CD4-positive, CD25-positive, alpha-beta regulatory T cell (primary cell): ENCODE measurements at places on chromosomes 2 and 18. TPM values are rescaled to one million over a fixed set of nuclear protein-coding genes. Genes with fewer than 3 reads are reported as not detected.

ZNF519 gene
- 6.9 TPM for polyA plus RNA-seq

TM4SF20 gene
- polyA plus RNA-seq = not detected

FLACC1 gene
- 1.6 TPM for polyA plus RNA-seq

GRCh38 chr2:200177971-200178911 is 128.3 kb upstream of the SPATS2L start:
- no peaks in the 10 kb centered on the region for H3K27me3 ChIP-seq
- DNase-seq = no peak
- no peaks in the 10 kb centered on the region for H3K4me1 ChIP-seq
- no peak overlapping the region for H3K4me3 ChIP-seq
- H3K36me3 ChIP-seq = no peaks in the 10 kb centered on the region

GRCh38 chr2:221610255-221610654 is 38.2 kb upstream of the EPHA4 start:
- H3K36me3 ChIP-seq = no peaks in the 10 kb centered on the region
- no peak overlapping the region for H3K4me3 ChIP-seq
- no peak for DNase-seq
- no peak overlapping the region for H3K27ac ChIP-seq
- H3K4me1 ChIP-seq = no peaks in the 10 kb centered on the region

- H3K27me3 ChIP-seq = peaks cover 2% of the 10 kb centered on the region
- DNase-seq = no peak
- no peak overlapping the region for H3K4me3 ChIP-seq
- H3K27ac ChIP-seq = no peak overlapping the region
- H3K36me3 ChIP-seq = no peaks in the 10 kb centered on the region
- H3K4me1 ChIP-seq = no peaks in the 10 kb centered on the region
Observed at GRCh38 chr2:38421274-38422056, 44.4 kb upstream of the ATL2 start.

DNA sequence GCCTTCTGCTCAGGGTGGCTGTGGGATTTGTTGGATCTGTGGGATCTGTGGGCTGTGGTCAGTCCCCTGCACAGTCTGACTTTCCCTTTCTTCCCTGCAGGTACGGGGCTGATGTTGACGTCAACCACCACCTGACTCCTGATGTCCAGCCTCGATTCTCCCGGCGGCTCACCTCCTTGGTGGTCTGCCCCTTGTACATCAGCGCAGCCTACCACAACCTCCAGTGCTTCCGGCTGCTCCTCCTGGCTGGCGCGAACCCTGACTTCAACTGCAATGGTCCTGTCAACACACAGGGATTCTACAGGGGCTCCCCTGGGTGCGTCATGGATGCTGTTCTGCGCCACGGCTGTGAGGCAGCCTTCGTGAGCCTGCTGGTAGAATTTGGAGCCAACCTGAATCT is 17.5 kb downstream of the ASB1 start:
- peaks cover 63% of the 10 kb centered on the region for H3K36me3 ChIP-seq
- H3K27ac ChIP-seq = no peak overlapping the region
- peaks cover 6% of the 10 kb centered on the region for H3K4me1 ChIP-seq
- DNase-seq = no peak
- H3K27me3 ChIP-seq = no peaks in the 10 kb centered on the region
- no peak overlapping the region for H3K4me3 ChIP-seq

DNA sequence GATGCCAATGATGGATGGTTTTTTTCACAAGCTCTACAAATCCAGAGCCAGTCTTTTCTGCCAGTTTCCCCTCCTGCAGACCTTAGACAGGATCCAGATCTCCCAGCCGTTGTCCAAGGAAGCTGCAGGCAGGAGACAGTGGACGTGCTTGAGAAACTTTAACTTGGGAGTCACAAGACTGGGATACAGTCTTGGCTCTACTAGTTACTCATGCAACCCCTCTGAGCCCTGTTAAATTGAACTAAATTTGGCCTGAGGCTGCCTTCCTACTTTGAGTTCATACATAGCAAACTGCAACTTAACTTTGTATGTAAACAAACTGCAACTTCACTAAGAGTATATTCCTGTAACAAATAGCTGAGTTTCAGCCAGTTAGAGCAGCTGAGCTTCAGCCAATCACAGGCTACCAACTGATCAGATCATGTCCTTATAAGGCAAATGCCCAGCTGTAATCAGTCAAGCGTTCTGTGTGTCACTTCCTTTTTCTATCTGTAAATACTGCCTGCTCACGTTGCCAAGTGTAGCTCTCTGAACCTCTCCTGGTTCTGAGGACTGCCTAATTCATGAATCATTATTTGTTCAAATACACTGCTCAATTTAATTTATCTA is 140.9 kb downstream of the CAPN13 start:
- H3K4me1 ChIP-seq = no peaks in the 10 kb centered on the region
- H3K27me3 ChIP-seq = peaks cover 2% of the 10 kb centered on the region
- no peak overlapping the region for H3K27ac ChIP-seq
- no peak overlapping the region for H3K4me3 ChIP-seq

DNA sequence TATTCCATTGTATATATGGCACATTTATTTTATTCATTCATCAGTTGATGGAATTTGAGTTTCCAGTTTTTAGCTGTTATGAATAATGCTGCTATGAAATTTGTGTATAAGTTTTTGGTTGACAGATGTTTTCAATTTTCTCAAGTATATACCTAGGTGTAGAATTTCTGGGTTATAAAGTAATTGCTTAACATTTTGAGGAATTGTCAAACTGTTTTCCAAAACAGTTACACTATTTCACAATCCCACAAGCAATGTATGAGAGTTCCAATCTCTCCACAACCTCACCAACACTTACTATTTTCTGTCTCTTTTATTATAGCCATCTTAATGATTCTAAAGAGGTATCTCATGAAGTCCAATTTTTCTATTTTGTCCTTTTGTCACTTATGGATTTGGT is 12.5 kb upstream of the WDSUB1 start:
- no peak overlapping the region for H3K27ac ChIP-seq
- no peaks in the 10 kb centered on the region for H3K4me1 ChIP-seq
- DNase-seq = no peak
- H3K36me3 ChIP-seq = no peaks in the 10 kb centered on the region
- H3K27me3 ChIP-seq = peaks cover 7% of the 10 kb centered on the region
- no peak overlapping the region for H3K4me3 ChIP-seq

- no peaks in the 10 kb centered on the region for H3K27me3 ChIP-seq
- no peaks in the 10 kb centered on the region for H3K4me1 ChIP-seq
- H3K4me3 ChIP-seq = no peak overlapping the region
Observed at GRCh38 chr18:73756256-73757091, 391.2 kb downstream of the FBXO15 start.

- no peak for DNase-seq
- no peak overlapping the region for H3K27ac ChIP-seq
- H3K36me3 ChIP-seq = no peaks in the 10 kb centered on the region
- H3K4me3 ChIP-seq = no peak overlapping the region
- H3K4me1 ChIP-seq = no peaks in the 10 kb centered on the region
Observed at GRCh38 chr2:234957834-234958135, 6.0 kb downstream of the SH3BP4 start.

GRCh38 chr2:148674063-148675020 is 29.8 kb downstream of the EPC2 start:
- no peak overlapping the region for H3K4me3 ChIP-seq
- DNase-seq = peak; percentile 5
- peaks cover 10% of the 10 kb centered on the region for H3K4me1 ChIP-seq
- no peak overlapping the region for H3K27ac ChIP-seq
- H3K36me3 ChIP-seq = no peaks in the 10 kb centered on the region
- no peaks in the 10 kb centered on the region for H3K27me3 ChIP-seq

GRCh38 chr2:189191766-189192165 is 12.2 kb upstream of the COL5A2 start:
- DNase-seq = no peak
- no peaks in the 10 kb centered on the region for H3K4me1 ChIP-seq
- H3K27me3 ChIP-seq = no peaks in the 10 kb centered on the region
- no peaks in the 10 kb centered on the region for H3K36me3 ChIP-seq
- no peak overlapping the region for H3K27ac ChIP-seq

- H3K4me3 ChIP-seq = no peak overlapping the region
- H3K36me3 ChIP-seq = no peaks in the 10 kb centered on the region
- no peak overlapping the region for H3K27ac ChIP-seq
Observed at GRCh38 chr18:35851286-35851970, 121.1 kb upstream of the RMP24 start.

- no peaks in the 10 kb centered on the region for H3K4me1 ChIP-seq
- DNase-seq = no peak
- no peak overlapping the region for H3K27ac ChIP-seq
- H3K36me3 ChIP-seq = no peaks in the 10 kb centered on the region
- H3K4me3 ChIP-seq = no peak overlapping the region
Observed at GRCh38 chr2:111219285-111219684, 98.6 kb downstream of the BCL2L11 start.

DNA sequence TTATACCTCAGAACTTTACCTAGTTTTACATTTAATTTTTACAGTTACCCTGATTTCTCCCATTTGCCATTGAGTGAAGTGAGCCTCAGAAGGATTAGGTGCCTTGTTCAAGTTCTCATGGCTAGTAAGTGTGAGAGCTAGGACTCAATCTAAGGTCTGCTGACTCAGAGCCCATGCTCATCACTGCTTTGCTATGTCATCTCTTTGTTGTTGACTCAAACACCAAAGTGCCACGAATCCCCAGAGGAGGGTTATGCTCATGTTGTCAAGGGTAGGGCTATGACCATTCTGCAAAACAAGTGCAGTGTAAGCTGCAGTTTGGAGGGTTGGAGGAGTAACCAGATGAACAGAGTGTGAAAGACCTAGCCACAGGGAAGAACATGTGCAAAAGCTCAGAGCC is 185.4 kb upstream of the SKOR2 start:
- H3K36me3 ChIP-seq = no peaks in the 10 kb centered on the region
- H3K27me3 ChIP-seq = peaks cover 4% of the 10 kb centered on the region
- no peak for DNase-seq
- no peaks in the 10 kb centered on the region for H3K4me1 ChIP-seq
- no peak overlapping the region for H3K4me3 ChIP-seq

- H3K36me3 ChIP-seq = no peaks in the 10 kb centered on the region
- no peak overlapping the region for H3K4me3 ChIP-seq
- no peaks in the 10 kb centered on the region for H3K27me3 ChIP-seq
- H3K27ac ChIP-seq = no peak overlapping the region
- no peaks in the 10 kb centered on the region for H3K4me1 ChIP-seq
- no peak for DNase-seq
Observed at GRCh38 chr18:52874774-52875173, 534.8 kb downstream of the DCC start.

- DNase-seq = no peak
- no peak overlapping the region for H3K27ac ChIP-seq
- H3K4me1 ChIP-seq = no peaks in the 10 kb centered on the region
Observed at GRCh38 chr2:65252640-65253039, 25.0 kb downstream of the ACTR2 start.

GRCh38 chr18:48530399-48531081 is 8.3 kb upstream of the CTIF start:
- no peak for DNase-seq
- H3K4me1 ChIP-seq = no peaks in the 10 kb centered on the region
- H3K27ac ChIP-seq = no peak overlapping the region
- no peaks in the 10 kb centered on the region for H3K36me3 ChIP-seq

- peak; percentile 41 for DNase-seq
- peaks cover 2% of the 10 kb centered on the region for H3K36me3 ChIP-seq
- H3K4me3 ChIP-seq = peak overlapping the region; percentile 82
- H3K27ac ChIP-seq = peak overlapping the region; percentile 90
- H3K4me1 ChIP-seq = peaks cover 32% of the 10 kb centered on the region
Observed at GRCh38 chr2:84458551-84459017, 496 bp downstream of the SUCLG1 start.

GRCh38 chr18:36829362-36830157 is 633 bp downstream of the KIAA1328 start:
- no peak for DNase-seq
- peaks cover 29% of the 10 kb centered on the region for H3K4me1 ChIP-seq
- peak overlapping the region; percentile 75 for H3K4me3 ChIP-seq
- no peaks in the 10 kb centered on the region for H3K27me3 ChIP-seq
- H3K36me3 ChIP-seq = no peaks in the 10 kb centered on the region

DNA sequence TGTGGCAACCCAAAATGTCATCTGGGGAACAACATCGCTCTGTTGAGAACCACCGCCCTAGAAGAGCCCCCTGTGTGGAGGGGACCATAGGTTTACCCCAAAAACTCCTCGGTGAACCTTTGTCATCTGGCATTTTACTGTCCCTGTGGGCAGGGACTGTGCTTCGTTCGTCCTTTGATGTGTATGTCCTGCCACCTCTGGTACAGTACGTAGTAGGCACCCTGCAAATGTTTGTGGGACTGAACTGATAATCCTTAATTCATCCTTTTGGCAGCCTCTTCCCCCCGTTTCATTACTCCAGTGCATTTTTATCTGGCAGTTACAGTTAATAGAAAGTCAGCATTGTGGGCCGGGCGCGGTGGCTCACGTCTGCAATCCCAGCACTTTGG is 728 bp downstream of the NAPG start:
- H3K27ac ChIP-seq = peak overlapping the region; percentile 85
- DNase-seq = no peak
- no peaks in the 10 kb centered on the region for H3K36me3 ChIP-seq
- H3K4me1 ChIP-seq = peaks cover 37% of the 10 kb centered on the region
- H3K27me3 ChIP-seq = no peaks in the 10 kb centered on the region
- H3K4me3 ChIP-seq = peak overlapping the region; percentile 96

GRCh38 chr2:29269765-29270109 is 154.5 kb downstream of the CLIP4 start:
- no peaks in the 10 kb centered on the region for H3K36me3 ChIP-seq
- H3K4me1 ChIP-seq = no peaks in the 10 kb centered on the region
- no peak overlapping the region for H3K4me3 ChIP-seq
- H3K27me3 ChIP-seq = peaks cover 2% of the 10 kb centered on the region

- no peak for DNase-seq
- peaks cover 14% of the 10 kb centered on the region for H3K36me3 ChIP-seq
- H3K27ac ChIP-seq = no peak overlapping the region
- H3K27me3 ChIP-seq = no peaks in the 10 kb centered on the region
- peaks cover 66% of the 10 kb centered on the region for H3K4me1 ChIP-seq
- peak overlapping the region; percentile 26 for H3K4me3 ChIP-seq
Observed at GRCh38 chr2:69579536-69579935, 64.0 kb downstream of the AAK1 start.

- no peaks in the 10 kb centered on the region for H3K4me1 ChIP-seq
- H3K36me3 ChIP-seq = no peaks in the 10 kb centered on the region
- no peak overlapping the region for H3K4me3 ChIP-seq
- H3K27me3 ChIP-seq = no peaks in the 10 kb centered on the region
Observed at GRCh38 chr2:123656590-123656989, 368.5 kb upstream of the CNTNAP5 start.

DNA sequence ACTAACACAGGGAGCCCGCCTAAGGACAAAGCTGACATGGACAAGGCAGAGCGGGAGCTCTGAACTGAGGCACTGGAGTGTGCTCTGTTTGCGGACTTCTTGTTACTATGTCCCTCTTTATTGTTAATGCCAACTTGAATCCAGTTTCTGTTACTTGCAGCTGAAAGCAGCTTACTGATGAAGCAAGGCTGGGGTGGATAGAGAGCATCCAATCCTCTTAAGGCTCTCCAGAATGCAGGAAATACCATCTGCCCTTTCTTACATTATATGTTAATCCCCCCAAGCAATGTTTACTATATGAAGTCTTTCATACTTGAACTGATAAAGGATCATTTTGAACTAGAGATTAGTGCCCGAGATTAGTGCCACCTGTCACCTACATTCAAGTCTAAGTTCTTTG is 9.4 kb downstream of the FAM210A start:
- no peak overlapping the region for H3K4me3 ChIP-seq
- H3K4me1 ChIP-seq = no peaks in the 10 kb centered on the region
- H3K36me3 ChIP-seq = peaks cover 3% of the 10 kb centered on the region
- H3K27me3 ChIP-seq = no peaks in the 10 kb centered on the region
